Type B pancreatic cell (in vitro differentiated cells): ENCODE measurements at places on chromosomes 1 and 21. TPM values are rescaled to one million over a fixed set of nuclear protein-coding genes. Genes with fewer than 3 reads are reported as not detected.

The CHAF1B gene
- total RNA-seq: 7.4 and 17.1 TPM in 2 replicates

GRCh38 chr1:220368352-220369265 is 96.4 kb upstream of the RAB3GAP2 start:
- peak overlapping the region; percentile 80 for H3K4me3 ChIP-seq
- H3K4me1 ChIP-seq: peaks cover 48% of the 10 kb centered on the region
- DNase-seq: no peak
- H3K27me3 ChIP-seq: no peaks in the 10 kb centered on the region
- peak overlapping the region; percentile 99 for H3K27ac ChIP-seq

DNA sequence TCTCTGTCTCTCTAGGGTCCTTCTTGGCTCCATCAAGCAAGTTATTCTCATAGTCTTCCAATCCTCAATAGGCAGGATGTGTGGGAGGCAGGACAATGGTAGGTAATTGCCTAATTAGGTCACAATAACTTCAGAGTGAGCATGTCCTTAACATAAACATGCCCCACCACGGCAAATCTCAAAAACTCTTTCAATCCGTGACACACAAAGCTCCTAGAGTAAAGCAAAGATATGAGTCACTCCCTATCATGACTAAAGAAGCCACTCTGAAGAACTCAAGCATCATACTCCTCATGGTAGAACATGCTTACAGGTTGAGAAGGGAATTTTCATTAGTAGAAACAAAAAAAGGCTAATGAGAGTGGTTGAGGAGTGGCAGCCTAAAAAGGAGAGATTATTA is 4.9 kb downstream of the HAO2 start:
- H3K27me3 ChIP-seq: peaks cover 15% of the 10 kb centered on the region
- H3K4me3 ChIP-seq: no peak overlapping the region
- H3K36me3 ChIP-seq: no peaks in the 10 kb centered on the region

The SPRR2G gene
- total RNA-seq: not detected in 2 replicates

DNA sequence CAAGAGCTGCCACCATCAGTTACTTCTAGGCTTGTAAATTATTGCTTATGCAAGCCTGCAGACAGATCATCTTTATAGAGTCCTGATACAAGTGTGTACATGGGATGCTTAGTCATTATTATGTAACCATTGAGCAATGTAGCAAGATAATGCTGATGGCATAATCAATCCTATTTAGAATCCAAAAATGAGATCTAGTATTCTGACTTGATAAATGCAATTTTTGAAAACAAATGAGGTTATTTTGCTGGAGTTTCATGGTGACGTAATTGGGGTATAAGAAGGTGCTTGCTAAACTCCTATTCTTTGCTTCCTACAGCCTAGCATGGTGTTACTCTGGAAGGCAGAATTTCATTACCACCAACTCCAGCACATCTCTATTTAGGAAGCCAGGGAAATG is 801.7 kb upstream of the PRMT6 start:
- H3K36me3 ChIP-seq: no peaks in the 10 kb centered on the region
- H3K27ac ChIP-seq: no peak overlapping the region
- H3K27me3 ChIP-seq: no peaks in the 10 kb centered on the region
- H3K4me3 ChIP-seq: no peak overlapping the region

DNA sequence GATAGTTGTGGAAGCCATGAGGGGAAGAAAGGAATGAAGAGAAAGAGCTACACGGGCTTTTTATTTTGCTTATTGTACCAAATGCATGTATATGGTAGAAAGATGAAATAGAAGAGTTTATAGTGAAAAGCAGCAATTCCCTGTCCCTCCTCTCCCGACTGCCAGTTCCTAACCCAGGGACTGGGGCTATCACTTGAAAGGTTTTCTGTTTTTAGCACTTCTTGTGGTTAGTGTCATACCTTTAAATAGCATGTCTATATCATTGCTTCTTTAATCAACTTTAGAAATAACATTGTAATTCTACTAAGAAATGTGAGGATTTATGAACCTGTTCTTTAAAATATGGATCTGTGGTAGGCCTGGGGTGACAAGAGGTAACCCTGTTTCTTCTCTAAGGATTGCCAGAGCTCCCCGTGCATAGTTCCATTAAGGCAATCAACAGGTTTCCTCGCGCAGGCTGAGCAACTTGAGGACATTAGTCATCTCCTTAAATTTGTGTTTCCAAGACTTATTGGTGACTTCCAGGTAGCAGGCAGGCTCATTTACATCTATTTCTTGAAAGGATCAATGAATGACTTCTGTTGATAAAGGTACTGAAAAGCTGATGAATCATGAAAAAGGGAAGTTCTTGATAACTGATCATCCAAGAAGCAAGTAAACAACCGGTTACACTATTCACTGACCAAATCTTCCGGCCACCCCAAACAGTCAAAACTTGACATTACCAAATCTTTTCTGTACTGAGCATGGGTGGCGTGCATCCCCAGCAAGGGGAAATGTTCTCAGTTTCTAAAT is 37.8 kb upstream of the S1PR1 start:
- H3K4me1 ChIP-seq: peaks cover 3% of the 10 kb centered on the region
- H3K4me3 ChIP-seq: no peak overlapping the region

The PHF13 gene
- total RNA-seq: 14.7 and 21.2 TPM in 2 replicates

The SPATA21 gene
- total RNA-seq: not detected in 2 replicates

The RNU1-3 gene
- 2,993 and 3,564 TPM in 2 replicates for total RNA-seq

The ACKR1 gene
- total RNA-seq: 0.17 and 0.63 TPM in 2 replicates

The BARHL2 gene
- 14.8 TPM in 1 of 2 replicates, not detected in the other for total RNA-seq

DNA sequence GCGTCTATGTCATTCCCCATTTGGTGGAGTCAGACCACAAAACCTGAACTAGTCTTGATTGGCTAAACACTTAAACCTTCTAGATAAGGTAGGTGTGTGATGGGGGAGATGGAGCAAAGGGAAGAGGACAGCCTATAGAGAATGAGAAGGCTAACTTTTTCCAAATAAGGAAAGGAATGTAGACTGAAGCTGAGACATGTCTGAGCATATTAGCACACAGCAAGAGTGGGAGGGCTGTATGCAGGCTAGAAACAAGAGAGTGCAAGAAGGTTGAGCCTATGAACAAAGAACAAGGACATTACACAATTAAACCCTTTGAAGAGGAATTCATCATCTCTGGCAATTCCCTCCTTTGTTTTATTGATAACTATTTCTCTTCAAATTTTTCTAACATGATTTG is 89.2 kb upstream of the OLFM3 start:
- DNase-seq: no peak
- H3K4me1 ChIP-seq: no peaks in the 10 kb centered on the region
- no peaks in the 10 kb centered on the region for H3K36me3 ChIP-seq
- peak overlapping the region; percentile 26 for H3K27ac ChIP-seq
- no peak overlapping the region for H3K4me3 ChIP-seq
- no peaks in the 10 kb centered on the region for H3K27me3 ChIP-seq

- peaks cover 7% of the 10 kb centered on the region for H3K4me1 ChIP-seq
- DNase-seq: no peak
- no peak overlapping the region for H3K4me3 ChIP-seq
- H3K27ac ChIP-seq: no peak overlapping the region
Measured at GRCh38 chr1:56056438-56057287, 522.7 kb downstream of the PLPP3 start.

- peak overlapping the region; percentile 92 for H3K27ac ChIP-seq
- H3K4me3 ChIP-seq: no peak overlapping the region
- H3K36me3 ChIP-seq: no peaks in the 10 kb centered on the region
- H3K4me1 ChIP-seq: peaks cover 31% of the 10 kb centered on the region
Measured at GRCh38 chr1:224219011-224219611, 36.1 kb downstream of the DEGS1 start.

The NTMT2 gene
- total RNA-seq: not detected in 2 replicates

The BTG2 gene
- 49.8 and 147 TPM in 2 replicates for total RNA-seq

DNA sequence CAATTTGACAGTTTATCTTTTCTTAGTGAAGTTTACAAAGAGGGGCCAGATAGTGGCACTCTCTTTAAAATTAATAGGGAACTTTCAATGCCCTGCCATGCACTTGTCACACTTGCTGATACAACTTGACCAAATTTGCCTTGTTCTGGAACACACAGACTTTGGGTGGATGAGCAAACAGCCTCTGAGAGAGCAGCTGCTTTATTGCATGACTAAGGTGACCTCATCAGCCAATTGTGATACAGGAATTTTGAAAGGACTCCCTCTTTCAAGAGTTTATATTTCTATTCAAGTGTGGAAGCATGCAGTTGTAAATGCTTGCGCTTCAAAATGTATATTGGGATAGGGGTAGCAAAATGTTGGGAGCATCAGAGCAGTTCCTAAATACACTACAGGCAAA is 2.1 kb upstream of the RGS1 start:
- no peaks in the 10 kb centered on the region for H3K27me3 ChIP-seq
- H3K27ac ChIP-seq: no peak overlapping the region

GRCh38 chr1:23838401-23838866 is 13.2 kb upstream of the HMGCL start:
- peaks cover 27% of the 10 kb centered on the region for H3K27me3 ChIP-seq
- H3K4me3 ChIP-seq: peak overlapping the region; percentile 86
- peaks cover 6% of the 10 kb centered on the region for H3K4me1 ChIP-seq
- peak; percentile 73 for DNase-seq
- H3K36me3 ChIP-seq: no peaks in the 10 kb centered on the region

DNA sequence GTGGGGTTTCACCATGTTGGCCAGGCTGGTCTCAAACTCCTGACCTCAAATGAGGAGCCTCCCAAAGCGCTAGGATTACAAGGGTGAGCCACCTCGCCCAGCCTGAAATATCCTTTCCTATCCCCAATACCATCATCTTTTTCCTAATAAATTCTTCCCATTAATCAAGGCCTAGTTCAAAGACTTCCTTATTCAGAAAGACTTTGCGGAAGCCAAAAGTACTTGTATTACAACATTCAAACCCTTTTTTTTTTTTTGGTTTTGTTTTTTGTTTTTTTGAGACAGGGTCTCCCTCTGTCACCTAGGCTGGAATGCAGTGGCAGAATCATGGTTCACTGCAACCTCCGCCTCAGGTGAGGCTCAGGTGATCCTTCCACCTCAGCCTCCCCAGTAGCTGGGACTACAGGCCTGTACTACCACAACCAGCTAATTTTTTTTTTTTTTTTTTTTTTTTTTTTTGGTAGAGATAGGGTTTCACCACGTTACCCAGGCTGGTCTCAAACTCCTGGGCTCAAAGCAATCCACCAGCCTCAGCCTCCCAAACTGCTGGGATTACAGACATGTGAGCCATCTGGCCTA is 7.6 kb downstream of the SLC19A2 start:
- H3K4me3 ChIP-seq: no peak overlapping the region
- H3K27me3 ChIP-seq: no peaks in the 10 kb centered on the region
- H3K27ac ChIP-seq: no peak overlapping the region
- peaks cover 28% of the 10 kb centered on the region for H3K4me1 ChIP-seq

The AQP10 gene
- 0.12 and 0.27 TPM in 2 replicates for total RNA-seq

DNA sequence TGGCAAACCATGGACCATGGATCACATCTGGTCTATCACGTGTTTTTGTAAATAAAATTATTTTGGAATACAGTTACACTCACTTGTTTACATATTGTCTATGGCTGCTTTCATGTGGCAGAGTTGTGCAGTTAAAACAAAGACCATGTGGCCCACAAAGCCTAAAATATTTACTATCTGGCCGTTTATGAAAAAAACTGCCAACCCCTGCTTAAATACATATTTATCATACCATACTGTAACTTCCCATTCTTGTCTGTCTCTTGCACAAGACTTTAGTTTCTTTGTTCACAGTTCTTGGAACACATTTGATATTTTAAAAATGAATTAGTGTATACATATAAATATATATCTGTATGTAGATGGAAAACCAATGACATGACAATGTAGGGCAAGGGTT is 141.5 kb downstream of the PAPPA2 start:
- peaks cover 20% of the 10 kb centered on the region for H3K4me1 ChIP-seq
- DNase-seq: no peak
- H3K4me3 ChIP-seq: no peak overlapping the region
- no peaks in the 10 kb centered on the region for H3K27me3 ChIP-seq

DNA sequence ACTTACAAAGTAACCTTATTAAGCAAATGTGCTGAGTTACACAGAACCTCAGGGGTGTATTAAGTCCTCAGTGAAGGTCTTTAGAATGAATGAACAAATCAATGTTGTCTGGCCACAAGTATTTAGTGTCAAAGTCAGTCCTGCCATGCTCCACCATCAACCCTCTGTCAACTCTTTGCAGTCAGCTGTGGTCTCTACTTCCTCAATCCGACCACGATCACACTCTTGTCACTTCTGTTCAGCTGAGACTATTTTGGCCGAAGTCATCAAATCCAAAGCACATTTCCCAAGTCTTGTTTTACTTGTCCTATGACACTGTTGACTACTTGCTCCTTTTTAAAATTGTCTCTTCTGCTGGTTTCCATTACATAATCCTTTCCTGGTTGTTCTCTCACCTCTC is 173.5 kb downstream of the ST6GALNAC5 start:
- no peaks in the 10 kb centered on the region for H3K4me1 ChIP-seq
- H3K27ac ChIP-seq: no peak overlapping the region
- no peaks in the 10 kb centered on the region for H3K27me3 ChIP-seq

DNA sequence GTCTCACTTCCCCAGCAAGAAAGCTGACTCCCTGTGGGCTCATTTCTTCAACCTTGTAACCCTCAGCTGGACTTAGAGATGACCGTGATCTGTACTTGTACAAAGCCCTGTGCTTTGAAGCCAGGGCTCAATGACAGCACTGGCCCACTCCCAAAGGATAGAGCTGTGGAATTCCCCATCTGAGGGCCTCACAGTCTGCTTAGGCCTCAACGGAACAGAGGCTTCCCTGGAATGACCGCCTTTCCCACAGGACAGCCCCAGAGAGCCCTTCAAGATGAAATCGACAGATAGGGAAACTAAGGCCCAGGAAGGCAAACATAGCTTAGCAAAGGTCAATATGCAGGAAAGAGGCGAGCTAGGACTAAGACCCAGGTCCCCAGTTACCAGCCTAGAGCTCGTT is 11.5 kb downstream of the SLC9A1 start:
- no peak overlapping the region for H3K4me3 ChIP-seq
- DNase-seq: no peak
- H3K27ac ChIP-seq: peak overlapping the region; percentile 88
- H3K36me3 ChIP-seq: peaks cover 5% of the 10 kb centered on the region

DNA sequence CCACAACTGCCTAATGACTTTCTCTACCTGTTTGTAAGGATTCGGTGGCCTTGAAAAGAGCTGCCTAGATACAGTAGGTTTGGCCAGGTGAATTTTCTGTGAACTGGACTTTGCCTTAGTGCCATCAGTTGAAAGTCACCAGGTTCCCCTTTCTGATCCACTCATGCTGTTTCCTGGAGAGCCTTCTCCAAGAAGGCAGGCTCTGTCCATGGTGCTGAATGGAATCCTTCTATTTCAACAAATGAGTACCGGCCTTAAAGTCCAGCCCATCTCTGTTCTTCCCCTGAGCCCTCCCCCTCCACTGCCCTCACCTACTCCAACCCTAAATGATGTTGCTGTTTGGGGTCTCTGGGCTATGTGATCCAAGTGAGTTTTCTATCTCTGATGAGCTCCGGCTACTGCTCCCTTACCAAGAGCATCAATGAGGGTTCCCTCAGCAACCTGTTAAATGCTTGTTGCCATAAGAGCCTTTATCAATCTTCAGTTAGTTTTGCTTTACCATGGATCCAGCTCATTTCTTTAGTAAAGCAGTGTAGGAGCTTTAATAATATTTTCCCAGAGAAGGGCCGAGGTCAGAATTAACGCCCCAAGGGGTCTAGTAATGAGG is 500.4 kb downstream of the PTPRU start:
- no peaks in the 10 kb centered on the region for H3K4me1 ChIP-seq
- no peak for DNase-seq
- H3K36me3 ChIP-seq: no peaks in the 10 kb centered on the region
- peaks cover 34% of the 10 kb centered on the region for H3K27me3 ChIP-seq
- no peak overlapping the region for H3K27ac ChIP-seq

GRCh38 chr1:235746245-235746644 is 96.7 kb upstream of the GNG4 start:
- no peak overlapping the region for H3K27ac ChIP-seq
- H3K4me3 ChIP-seq: no peak overlapping the region
- H3K27me3 ChIP-seq: no peaks in the 10 kb centered on the region

The S100A10 gene
- total RNA-seq: 316 and 1,258 TPM in 2 replicates

GRCh38 chr1:174164826-174165225 is 5.5 kb downstream of the RABGAP1L start:
- H3K36me3 ChIP-seq: peaks cover 8% of the 10 kb centered on the region
- peaks cover 18% of the 10 kb centered on the region for H3K4me1 ChIP-seq
- H3K4me3 ChIP-seq: no peak overlapping the region
- no peaks in the 10 kb centered on the region for H3K27me3 ChIP-seq
- no peak for DNase-seq
- no peak overlapping the region for H3K27ac ChIP-seq
